ENCODE measurements at places on chromosomes 7 and 10. TPM values are rescaled to one million over a fixed set of nuclear protein-coding genes. Genes with fewer than 3 reads are reported as not detected.

Gene ARHGAP22
- 85.4 TPM for total RNA-seq

Gene PROSER2
- total RNA-seq, result 1.9 TPM

Gene PRKCQ
- not detected for total RNA-seq

Gene SLK
- total RNA-seq, result 40.9 TPM

Gene OR2A42
- not detected for total RNA-seq

Gene CDC14C
- total RNA-seq, result not detected

Gene IFIT2
- total RNA-seq, result 9.5 TPM

Gene GSTO2
- total RNA-seq, result 4.6 TPM

Gene FZD1
- 24.2 TPM for total RNA-seq

Gene ZWINT
- 5.7 TPM for total RNA-seq

Gene ZNF804B
- not detected for total RNA-seq

Gene GDF10
- total RNA-seq, result 5.5 TPM

Gene RBAK
- 11.6 TPM for total RNA-seq

Gene EPHB6
- total RNA-seq, result 18.4 TPM

Gene COPG2
- 35.6 TPM for total RNA-seq

Measured in smooth muscle cell of the pulmonary artery (primary cell).